ENCODE measurements at places on chromosomes 12 and 14.

DNA sequence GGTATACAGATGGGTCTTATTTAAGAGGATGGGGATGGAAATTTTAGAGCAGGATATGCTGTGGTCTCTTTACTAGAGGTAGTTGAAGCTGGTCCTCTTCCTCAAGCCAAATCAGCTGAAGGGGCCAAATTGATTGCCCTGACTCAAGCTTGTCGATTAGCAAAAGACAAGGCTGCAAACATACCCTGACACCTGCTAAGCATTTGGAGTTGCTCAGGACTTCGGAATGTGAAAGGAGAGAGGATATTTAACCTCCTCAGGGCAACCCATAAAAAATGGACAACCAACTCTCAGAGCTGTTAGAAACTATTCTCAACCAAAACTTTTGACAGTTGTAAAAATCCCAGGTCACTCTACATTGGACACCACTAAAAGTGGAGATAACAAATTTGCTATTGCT is 15.6 kb downstream of the PTGDR start:
- no peak for DNase-seq

DNA sequence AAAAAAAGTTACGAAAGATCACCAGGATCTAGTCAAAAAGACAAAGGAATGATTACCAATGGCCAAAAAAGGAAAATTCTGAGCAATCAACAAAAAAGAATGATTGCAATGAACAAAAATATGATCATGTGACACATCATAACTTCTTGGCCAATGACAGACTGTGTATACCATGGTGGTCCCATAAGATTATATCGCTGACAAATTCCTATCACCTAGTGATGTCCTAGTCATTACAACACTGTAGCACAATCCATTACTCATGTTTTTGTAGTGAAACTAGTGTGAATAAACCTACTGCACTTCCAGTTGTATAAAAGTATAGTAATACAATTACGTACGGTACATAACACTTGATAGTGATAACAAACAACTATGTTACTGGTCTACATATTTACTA is 12.3 kb downstream of the SEL1L start:
- no peak for DNase-seq

DNA sequence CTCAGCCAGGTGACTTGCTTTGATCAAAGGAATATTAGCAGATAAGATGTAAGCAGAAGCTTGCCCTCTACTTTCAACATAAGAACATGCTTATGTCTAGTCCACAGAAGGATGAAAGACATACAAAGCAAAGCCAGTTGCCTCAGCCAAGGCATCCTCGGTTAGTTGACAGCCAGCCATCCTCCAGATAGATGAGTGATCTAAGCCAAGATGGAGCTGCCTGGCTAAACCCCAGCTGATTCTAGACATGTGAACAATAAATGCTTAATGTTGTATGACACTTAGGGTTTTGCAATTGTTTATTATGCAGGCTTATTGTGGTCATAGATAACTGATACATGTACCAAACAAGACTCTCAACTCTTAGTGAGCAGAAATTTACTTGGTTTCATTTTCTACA is 157.6 kb upstream of the TMTC2 start:
- no peak for DNase-seq

GRCh38 chr14:95185033-95185766 is 27.9 kb upstream of the DICER1 start:
- no peak for DNase-seq

DNA sequence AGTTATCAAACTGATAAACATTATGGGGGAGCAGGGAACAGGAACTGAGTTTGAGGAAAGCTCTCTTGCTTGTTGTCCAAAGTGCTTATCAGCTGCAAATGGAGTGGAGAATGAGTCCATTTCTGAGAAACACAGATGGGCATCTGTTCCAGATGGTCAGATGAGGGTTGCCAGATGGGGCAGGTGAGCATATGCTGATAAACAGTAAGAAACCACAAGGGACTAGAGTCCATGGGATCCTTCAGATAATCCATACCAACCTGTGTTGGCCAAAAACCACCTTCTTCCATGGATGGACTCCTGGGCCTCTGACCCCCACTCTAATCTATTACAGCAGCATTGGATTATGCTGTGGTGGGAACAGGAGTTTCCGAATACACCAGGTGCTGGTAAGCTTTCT is 38.3 kb downstream of the GNS start:
- DNase-seq: no peak

GRCh38 chr12:75439930-75440329 is 40.6 kb upstream of the GLIPR1 start:
- DNase-seq: no peak

- DNase-seq: no peak
Measured at GRCh38 chr12:12890543-12891079, 751 bp upstream of the GPRC5A start.

- peak; percentile 78 for DNase-seq
Measured at GRCh38 chr12:47819896-47820630, at the start of gene HDAC7. HDAC7 (minus strand) TSS chr12:47819903; CDS start chr12:47819785, 118 bp downstream.

DNA sequence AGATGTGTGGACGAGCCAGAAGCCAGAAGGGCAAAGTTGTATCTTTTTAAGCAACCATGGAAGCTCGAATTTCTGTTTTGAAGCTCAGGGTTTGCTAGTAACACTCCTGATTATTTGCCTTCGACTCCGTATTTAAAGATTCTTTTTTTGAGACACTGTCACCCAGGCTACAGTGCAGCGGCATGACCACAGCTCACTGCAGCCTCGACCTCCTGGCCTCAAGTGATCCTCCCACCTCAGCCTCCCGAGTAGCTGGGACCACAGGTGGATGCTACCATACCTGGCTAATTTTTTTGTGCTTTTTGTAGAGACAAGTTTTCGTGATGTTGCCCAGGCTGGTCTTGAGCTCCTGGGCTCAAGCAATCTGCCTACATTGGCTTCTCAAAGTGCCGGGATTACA is 18.7 kb upstream of the OASL start:
- no peak for DNase-seq

- DNase-seq: no peak
Measured at GRCh38 chr12:87140262-87140661, 884.1 kb upstream of the MGAT4C start.

GRCh38 chr14:101879529-101880336 is 84.6 kb upstream of the DYNC1H1 start:
- DNase-seq: no peak

- DNase-seq: no peak
Measured at GRCh38 chr14:61462566-61463193, 141.3 kb downstream of the PRKCH start.

- no peak for DNase-seq
Measured at GRCh38 chr12:2335109-2335508, 282.3 kb downstream of the CACNA1C start.

DNA sequence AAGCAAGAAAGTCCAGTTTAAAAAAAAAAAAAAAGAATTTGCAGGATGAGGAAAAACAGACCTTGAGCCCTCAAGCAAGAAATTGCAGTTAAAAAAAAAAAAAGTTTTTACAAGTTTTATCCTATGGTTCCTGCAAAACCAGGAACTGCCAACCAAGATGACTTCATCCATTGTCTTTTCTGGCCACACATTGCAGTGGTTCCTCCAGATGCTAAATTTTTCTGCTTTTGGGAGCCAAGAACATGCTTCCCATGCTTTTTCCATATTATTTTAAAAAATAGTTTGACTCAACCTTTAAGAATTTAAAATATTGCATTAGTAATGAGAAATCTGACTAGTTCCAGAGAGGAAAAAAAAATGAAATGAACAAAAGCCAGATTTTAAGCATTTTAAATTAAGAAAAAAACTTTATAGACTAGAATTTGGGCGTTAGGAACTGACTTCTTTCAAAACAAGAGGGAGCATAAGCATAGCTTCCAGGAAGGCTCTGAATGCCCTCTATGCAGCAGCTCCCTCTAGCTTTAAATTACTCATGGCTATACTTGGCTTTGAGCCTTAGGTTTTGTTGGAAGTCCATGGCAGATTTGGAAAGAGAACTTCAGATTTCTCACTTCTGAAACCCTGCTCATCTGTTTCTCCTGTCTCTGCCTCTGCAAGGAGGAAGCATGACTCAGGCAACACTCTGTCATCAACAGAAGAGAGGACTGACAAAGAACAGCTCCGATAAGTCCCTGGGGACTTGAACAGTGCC is 124.5 kb downstream of the GPR65 start:
- DNase-seq: no peak

DNA sequence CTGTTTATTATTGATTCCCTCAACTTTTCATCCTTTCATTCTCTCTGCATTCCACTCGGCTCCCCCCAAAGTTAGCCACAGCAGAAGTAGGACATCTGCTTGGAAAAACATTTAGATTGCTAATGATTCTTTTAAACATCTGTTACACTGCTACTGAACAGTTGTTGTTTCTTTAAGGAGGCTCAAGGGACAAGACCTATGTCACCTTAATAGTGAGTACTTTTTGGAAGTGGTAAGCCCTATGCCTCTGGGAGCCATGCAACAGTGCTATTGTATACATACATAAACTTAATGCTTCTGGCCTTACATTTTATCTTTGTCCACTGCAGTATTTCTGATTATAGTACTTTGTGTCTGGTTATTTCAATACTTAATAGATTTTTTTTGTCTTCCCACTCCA is 628.2 kb upstream of the FOXG1 start:
- no peak for DNase-seq

- DNase-seq: no peak
Measured at GRCh38 chr12:111447571-111448265, 42.0 kb downstream of the SH2B3 start.

GRCh38 chr12:48997719-48998496 is 1.3 kb downstream of the DDN start:
- DNase-seq: peak; percentile 39

- DNase-seq: no peak
Measured at GRCh38 chr14:72907886-72908285, 14.0 kb upstream of the DPF3 start.

DNA sequence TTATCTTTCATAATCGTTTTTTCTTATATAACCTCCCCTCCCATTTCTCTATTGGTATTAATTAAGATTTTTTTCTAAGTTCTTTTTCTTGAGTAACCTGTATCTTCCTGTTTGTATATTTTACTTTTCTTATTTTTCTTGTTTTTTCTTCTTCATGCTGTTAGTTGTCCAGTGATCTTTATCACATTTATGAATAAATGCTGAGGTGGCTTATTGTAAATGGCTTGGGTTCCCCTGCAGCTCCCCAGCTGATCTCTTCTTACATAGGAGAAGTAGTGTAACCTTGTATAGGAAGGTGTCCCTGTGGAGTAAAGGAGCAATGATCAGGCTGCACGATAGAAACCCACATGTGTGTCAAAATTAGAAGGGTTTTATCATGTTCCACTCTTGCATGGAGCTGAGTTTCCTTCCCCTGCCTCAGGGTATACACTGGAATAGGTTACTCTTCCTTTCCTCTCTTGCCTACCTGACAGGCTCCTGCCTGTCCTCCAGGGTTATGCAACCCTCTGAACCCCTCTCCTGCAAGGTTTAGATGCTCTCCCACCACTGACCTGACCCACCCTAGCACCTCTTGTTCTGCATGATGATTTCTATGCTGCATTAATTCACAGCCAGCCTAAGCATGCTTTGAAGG is 334.8 kb upstream of the RGS6 start:
- DNase-seq: no peak

GRCh38 chr12:49609059-49609874 is 3.8 kb upstream of the FAM186B start:
- DNase-seq: no peak

DNA sequence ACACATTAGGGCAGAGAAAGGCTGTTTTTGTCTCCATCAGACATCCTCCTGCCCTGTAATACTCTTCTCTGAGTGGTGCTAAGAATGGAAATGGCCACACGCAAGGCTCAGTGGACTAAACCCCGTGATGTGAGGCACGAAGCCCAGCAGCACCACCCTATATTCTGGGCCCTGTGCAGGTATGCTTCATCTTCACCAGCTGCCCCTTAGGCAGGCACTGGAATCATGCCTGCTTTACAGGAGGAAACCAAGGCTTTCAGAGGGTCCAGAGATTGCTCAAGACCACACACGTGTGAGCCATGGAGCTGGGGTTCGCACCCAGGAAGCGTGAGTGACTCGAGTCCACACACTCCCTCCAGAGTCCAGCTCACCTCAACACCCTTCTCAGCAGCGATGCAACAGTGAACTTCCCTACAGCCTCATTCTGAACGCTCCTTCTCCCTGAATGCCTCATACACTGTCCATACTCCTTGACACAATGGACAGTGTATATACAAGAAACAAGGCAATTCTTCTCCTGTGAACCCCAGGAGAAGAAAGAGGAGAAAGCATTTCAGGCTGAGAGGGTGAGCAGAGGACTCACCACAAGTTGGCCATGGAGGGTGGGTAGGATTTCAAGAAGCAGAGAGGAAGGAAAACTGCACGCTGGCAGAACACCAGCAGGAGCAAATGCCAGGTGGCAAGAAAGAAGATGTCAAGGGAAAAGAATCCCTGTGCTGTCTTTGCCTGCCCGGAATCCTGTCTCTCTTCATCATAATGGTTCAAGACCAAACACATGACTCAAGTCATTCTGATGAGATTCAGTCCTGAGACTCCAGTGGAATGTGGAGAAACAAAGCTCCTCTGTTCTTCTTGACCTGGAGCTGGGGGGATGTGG is 39.1 kb downstream of the NT5DC3 start:
- DNase-seq: no peak

DNA sequence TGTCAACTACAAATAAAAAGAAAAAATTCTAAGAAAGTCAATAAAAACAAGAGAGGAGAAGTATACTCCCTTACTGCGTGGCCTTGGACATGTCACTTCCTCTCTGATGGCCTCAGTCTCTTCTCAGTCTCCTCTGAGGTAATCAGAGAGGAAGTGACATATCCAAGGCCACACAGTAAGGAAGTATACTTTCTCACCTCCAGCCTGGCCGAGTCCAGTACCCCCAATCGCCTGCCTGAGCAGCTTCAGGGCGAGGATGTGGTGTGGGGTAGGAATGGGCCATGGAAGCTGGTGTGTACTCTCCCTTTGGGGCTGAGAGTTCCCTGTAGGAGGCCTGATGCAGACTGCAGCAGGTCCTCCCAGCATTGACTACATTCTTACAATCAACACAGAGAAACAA is 15.8 kb downstream of the VDR start:
- DNase-seq: no peak

- DNase-seq: no peak
Measured at GRCh38 chr14:105313381-105314286, 914 bp upstream of the PACS2 start.

- DNase-seq: no peak
Measured at GRCh38 chr12:93886533-93887511, 209.6 kb downstream of the CRADD start.

GRCh38 chr14:77903221-77903620 is 103.3 kb downstream of the ADCK1 start:
- DNase-seq: no peak

DNA sequence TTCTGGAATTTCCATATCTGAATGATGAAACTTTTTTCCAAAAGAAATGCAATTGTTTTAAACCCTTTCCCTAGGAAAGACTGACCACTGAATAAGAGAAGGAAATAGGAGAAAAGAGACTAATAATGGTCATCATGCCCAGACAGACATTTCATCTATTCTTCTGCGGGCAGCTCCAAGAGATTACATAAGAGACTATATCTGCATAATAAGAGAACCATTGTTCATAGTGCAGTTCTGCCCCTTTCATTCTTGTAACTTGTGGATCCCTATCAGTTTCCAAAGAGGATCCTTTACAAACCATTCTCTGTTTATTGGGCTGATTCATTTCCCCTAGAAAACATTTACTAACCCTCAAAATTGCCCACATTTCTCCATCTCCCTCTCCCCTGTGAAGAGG is 197.8 kb downstream of the FSCB start:
- no peak for DNase-seq
